ENCODE measurements at places on chromosomes 16 and 17.

DNA sequence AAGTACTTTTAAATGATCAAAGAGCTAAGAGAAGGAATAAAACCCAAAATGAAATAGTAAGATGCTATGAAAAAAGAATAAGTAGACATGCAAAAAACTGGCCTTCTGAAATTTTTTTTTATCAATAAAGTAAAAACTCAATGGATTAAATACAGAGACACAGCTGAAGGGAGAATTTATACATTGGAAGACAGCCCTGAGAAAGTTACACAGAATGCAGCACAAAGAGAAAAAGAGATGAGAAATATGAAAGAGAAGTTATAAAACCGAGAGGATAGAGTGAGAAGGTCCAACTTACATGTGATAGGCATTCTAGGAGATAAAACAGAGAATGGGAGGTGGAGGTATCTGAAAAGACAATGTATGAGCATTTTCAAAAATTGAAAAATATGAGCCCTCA is 57.0 kb downstream of the MARF1 start:
- DNase-seq: no peak

DNA sequence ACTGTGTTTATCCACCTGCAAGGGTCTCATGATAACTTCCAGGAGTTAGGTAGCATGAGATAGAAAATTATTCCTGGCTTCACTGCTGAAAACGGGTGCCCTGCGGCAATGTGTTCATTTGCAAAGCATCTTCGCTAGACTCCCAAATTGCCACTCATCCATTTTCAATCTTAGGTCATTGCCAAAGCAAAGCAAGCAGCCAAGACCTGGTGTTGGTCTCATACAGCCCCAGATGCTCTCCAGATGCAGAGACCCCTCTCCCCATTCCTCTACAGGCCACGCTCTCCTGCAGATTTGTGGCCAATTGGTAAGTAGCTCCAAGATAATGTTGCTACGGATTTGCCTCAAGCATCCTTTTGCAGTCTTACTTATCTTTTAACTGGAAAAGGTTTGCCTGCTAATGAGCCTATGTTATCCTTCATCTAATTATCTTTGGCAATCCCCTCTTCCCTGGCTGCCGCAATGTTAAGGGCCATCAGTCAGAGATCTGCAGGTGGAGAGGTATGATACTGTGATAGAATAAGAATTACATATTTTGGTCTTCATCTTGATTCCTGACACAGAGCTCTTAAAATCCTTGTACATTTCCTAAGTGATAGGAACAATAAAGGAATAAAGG is 222.0 kb downstream of the SLC39A11 start:
- DNase-seq: no peak

DNA sequence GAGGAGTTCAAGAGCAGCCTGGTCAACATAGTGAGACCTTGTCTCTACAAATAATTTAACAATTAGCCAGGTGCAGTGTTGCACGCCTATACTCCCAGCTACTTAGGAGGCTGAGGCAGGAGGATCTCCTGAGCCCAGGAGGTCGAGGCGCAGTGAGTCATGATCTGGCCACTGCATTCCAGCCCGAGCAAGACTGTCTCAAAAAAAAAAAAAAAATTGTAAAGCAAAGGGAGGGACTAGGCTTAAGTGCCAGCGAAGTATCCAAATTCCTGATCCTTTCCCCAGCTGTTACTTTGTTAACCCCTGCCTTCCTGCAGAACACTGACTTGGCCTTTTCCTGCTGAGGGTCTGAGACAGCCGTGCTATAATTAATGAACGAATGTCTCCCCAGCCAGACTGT is 2.7 kb downstream of the GDPD3 start:
- DNase-seq: no peak

GRCh38 chr16:89010210-89010925 is 33.4 kb upstream of the CBFA2T3 start:
- DNase-seq: no peak

DNA sequence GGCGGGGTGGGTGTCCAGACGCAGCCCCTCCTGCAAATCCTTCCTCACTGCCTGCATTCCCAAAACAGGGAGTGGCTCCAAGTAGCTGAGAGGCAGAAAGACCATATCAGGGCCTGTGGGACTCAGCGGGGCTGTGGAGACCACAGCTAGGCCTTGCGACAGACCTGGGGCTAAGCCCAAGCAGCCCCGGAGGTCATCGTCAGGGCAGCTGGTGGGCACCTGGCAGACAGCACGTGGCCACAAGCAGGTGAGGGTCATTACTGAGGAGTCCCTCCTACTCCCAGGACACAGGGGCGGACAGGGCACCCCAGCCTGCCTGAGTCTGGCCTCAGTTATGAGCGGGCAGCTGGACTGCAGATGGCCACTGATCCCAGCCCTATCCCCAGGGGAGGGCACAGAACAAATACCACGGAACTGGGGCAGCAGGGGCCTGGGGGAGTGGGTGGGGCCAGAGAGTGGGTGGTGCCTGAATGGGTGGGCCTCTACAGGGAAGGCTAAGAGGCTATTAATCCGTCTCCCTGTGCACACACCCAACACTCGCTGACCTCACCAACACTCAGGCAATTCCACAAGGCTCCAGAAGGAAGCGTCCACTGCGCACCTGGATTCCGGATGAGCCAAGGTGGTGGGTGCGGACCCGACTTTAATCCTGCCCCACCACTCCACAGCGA is 8.5 kb downstream of the HS3ST6 start:
- DNase-seq: no peak

DNA sequence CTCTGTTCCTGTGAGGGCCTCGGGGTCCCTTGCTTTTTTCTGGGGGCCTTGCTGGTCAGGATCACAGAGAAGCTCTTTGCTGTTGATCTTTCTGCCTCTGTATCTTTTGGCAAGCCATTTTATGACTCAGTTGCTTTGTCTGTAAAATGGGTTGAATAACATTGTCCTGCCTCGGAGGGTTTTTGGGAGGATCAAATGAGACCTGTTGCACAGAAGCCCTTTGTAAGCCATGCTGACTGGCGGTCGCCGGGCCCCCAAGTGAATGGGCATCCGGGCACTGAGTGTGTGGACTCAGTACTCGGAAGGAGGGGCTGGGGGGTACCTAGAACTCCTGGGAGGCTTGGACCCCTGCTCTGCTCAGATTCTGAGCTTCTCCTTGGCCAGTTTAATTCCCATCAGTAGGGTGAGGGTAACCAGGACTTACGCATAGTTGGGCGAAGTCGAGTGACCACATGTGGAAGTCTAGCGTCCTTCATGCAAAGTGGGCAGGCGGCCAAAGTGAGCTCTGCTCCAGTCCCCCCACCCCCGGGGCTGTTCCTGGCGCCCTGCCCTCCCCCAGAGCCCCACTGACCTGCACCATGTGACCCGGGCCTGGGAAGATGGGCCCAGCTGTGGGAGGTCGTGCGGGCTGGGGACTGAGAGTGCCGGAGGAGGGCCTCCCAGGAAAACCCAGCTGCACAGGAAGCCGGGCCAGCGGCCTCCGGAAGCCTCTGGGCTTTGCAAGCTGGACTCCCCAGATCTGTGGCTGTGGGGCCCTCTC is 284.0 kb downstream of the SEC14L1 start:
- no peak for DNase-seq

DNA sequence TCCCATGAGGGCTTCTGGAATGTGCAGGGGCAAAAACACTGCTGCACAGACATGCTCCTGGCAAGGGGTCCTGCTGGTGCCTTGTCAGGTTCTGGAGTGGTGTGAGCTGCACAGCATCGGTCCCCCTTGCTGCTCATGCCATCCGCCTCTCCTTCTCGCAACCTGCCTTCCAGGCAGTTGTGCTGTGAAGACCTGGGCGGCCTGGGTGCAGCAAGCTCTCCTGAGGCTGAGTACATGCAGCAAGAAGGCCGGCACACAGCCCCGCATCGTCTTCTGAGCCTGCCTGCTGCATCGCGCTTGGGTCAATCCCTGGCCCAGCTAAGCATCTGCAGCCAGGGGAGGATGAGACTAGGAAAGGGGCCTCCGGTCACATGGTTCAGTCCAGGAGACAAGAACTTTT is 478 bp upstream of the TRPV1 start:
- DNase-seq: no peak

DNA sequence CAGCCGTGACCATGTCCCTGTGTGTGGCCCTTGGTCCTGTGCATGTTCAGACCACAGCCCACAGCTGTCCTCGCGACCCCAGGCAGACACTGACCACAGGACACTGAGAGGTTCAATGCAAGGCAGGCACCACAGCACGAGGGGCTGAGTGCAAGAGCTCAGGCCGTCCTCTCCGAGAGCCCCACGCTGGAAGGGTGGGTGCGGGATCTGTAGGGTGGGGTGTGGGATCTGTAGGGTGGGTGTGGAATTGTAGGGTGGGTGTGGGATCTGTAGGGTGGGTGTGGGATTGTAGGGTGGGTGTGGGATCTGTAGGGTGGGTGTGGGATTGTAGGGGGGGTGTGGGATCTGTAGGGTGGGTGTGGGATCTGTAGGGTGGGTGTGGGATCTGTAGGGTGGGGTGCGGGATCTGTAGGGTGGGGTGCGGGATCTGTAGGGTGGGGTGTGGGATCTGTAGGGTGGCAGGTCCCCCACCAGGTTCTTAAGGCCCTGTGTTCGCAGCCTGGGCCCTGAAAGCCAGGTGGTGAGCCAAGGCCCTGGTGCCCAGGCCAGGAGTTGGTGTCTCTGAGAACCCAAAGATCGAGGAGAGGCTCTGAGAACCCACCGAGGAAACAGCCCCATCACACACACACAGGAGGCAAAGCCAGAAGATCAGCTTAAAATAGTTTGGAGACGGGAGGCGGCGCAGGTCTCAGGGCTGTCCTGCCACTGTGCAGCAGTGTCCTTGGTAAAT is 48.2 kb downstream of the METRNL start:
- DNase-seq: no peak

GRCh38 chr17:27778183-27778582 is 22.1 kb downstream of the NOS2 start:
- DNase-seq: no peak

- no peak for DNase-seq
Measured at GRCh38 chr17:51941272-51941671, 217.2 kb downstream of the CA10 start.

- DNase-seq: no peak
Measured at GRCh38 chr17:57595947-57596695, 149.0 kb downstream of the CCDC182 start.

GRCh38 chr16:49598383-49599170 is 225.0 kb downstream of the C16orf78 start:
- no peak for DNase-seq

- no peak for DNase-seq
Measured at GRCh38 chr16:14371778-14372431, 258.2 kb downstream of the PARN start.

All from activated naive CD4-positive, alpha-beta T cell (primary cell).